ENCODE measurements at places on chromosomes 11 and 22.

DNA sequence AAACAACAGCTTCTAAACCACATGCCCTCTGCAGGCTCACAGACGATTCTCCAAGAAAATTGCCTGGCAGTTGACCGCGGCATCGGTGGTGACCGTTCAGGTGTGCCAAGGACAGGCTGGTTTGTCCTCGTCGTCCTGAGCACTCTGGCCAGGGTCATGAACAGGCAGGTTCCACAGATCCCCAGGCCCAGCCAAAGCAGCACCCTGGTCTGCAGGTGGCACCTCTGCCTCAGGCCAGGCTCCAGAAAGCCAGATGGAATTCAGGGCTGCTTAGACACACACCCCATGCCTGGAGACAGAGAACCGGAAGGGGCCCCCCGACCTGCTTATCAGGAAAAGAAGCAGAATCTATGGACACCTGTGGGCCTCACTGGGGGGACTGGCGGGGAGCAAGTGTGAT, 338.7 kb downstream of the BRD1 start:
- DNase-seq = no peak

DNA sequence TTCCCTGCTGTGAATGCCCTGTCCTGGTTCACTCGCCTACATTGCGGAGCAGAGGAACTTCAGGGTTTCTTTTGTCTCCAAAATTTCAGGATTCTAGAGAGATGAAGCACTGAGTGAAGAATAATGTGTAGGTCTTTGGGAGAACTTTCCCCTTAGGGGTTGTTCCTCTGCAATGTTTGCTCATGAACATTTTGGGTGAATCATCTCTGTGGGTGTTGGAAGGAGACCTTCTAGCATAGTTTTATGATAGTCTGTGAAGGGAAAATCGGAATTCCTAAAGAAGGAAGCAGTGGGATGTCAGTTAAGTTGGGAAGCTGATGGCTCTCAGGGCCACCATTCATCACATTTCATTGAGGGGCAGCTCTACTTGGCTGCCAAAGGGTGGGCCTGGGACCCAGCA, 64.8 kb downstream of the MIAT start:
- peak; percentile 6 for DNase-seq

DNA sequence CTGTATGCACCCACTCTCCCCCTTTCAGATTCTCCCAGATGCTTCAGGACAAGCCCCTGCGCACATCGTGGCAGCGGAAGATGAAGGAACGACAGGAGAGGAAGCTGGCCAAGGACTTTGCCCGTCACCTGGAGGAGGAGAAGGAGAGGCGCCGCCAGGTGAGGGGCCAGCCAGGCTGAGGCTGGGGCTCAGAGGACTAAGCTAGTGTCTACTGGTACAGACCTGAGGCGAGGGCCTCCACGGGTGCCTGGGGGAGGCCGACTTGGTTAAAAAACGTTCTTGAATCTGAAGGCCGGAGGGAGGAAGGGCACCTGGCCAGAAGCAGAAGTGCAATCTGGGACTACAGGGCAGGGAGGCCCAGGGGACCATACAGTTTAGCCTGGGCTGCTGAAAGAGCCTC, 6.0 kb downstream of the CCDC86 start:
- DNase-seq = no peak

DNA sequence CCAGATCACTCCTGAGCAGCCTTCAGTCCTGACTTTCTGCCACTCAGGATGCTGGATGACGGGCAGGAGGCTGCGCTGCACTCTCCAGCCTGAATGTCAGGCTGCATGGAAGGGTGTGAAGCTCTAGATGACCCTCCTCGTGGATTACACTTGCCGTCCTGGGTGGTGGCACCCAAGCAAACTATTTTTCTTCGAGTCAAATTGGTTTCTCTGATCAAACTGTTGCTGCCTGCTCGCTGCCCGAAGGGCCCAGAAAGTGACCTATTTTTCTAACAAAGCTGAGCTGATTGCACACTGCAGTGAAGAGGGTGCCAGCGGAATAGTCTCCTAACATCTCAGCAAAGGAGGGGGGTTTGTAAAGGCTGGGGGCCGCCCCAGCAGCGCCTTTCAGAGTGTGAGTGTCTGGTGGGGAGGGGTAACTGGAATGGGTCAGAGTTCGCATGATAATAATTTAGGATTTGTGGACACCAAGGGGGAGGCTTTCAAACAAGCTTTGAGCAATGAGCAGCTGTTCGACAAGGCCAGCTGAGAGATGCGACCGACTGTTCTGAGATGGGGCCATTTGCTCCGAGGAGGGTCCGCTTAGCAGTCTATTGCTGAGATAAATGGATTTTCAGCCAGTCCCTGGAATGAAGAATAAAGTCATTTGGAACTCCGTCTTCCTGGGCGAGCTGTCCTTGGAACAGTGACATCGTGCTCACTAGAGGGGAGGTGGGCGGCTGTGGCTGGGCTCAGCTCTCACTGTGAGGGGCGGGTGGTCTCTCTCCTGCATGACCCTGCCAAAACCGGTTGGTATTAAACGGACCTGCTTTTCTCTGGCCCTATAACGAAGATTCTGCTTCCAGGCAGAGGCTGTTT, 537.6 kb downstream of the BRD1 start:
- no peak for DNase-seq

GRCh38 chr11:73983741-73984538, 1.3 kb upstream of the UCP2 start:
- DNase-seq = no peak

DNA sequence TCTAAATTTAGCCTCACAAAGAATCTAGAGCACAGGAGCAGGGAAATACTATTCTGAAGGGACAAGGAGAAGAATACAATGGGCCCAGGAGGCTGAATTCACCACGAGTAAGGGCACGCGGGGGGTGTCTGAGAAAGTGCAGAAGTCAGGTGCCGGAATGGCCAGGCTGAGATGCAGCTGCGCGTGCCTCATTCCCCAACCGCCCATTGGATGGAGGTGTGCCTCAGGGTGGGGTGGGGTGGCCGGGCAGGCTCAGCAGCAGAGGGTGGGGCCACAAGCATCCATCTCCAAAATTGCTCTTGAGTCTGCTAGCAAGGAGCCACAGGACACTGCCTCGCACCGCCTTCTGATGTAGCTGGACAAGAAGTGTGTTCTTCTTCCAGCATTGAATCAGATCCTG, 387.0 kb downstream of the SHANK2 start:
- DNase-seq = no peak

- no peak for DNase-seq
These were observed 62.5 kb upstream of the IZUMO1R start for GRCh38 chr11:94241896-94242295.

GRCh38 chr11:11163236-11163635, 189.8 kb downstream of the CSNK2A3 start:
- no peak for DNase-seq

GRCh38 chr22:18057568-18058209, 20.1 kb upstream of the PEX26 start:
- peak; percentile 70 for DNase-seq

GRCh38 chr11:59053387-59053786, 32.7 kb upstream of the GLYATL1B start:
- DNase-seq = no peak

DNA sequence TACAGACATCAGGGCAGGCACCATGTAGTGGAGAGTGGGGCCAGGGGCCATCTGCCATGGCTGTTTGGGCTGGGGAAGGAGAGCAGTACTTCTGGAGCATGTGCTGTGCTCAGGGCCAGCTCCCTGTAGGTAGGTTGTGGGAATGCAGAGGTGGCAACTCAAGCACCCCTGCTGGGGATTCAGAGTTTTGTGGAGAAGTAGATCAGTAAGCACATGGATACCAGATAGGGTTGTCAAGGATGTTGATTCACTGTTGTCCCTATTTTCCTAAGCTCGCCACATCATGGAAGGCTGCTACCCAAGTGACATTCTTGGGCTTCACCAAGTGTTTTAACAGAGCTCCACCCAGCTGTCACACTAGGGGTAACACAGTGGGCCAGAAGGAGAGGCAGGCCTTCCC, 67.2 kb downstream of the BMAL1 start:
- no peak for DNase-seq

DNA sequence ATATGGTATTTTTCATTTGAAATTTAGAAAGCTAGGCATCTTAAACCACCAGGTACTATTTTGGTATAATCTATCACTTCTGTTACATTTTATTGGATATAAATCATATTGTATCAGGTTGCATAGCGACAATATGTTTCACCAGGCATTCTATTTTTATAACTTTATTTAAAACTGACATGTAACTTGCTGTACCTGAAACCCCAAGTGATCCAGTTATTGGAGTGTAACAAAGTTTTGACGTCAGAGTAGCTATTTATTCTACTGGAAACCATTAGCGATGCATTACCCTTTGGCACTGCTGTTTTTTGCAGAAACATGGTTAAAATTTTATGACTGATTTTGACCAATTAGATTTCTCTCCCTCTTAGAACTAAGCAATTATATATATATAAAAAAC, 160.7 kb downstream of the METTL15 start:
- DNase-seq = no peak

DNA sequence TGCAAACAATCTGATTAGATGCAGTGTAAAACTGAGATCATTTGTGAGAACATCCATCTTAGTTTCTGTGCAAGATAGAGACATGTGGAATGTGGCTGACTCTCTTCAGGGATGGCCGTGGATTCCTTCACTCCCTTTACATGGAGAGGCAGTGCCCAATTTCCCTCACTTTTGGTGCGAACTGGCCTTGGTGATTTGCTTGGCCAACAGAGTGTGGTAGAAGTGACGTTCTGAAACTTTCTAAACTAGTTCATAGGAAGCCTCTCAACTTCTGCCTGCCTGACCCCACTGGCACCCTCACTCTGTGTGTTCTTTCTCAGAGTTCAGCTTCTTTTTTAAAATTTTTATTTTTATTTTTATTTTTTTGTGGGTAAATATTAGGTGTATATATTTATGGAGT, 9.9 kb upstream of the SYT13 start:
- no peak for DNase-seq

Data from RWPE1 (cell line).